ENCODE measurements at places on chromosomes 13 and 19.

GRCh38 chr19:5386841-5387240 is 46.2 kb upstream of the PTPRS start:
- DNase-seq, result no peak

DNA sequence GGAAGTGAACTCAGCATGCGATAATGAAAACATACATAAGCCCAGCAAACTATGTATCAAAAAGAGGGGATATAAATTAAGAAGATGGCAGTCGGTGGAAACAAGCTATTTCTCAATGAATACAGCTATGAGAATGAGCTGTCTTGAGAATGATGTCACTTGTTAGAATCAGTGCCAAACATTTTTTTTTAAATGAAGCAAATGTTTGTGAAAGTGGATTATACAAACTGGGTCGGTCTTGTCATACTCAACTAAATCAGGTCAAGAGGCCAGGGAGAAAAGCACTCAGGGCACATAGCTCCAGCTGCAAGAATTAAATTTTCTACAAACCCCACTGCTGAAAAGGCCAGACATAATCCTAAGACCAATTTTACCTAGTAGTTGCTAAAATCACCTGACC is 1048.4 kb downstream of the SLITRK1 start:
- DNase-seq, result no peak

DNA sequence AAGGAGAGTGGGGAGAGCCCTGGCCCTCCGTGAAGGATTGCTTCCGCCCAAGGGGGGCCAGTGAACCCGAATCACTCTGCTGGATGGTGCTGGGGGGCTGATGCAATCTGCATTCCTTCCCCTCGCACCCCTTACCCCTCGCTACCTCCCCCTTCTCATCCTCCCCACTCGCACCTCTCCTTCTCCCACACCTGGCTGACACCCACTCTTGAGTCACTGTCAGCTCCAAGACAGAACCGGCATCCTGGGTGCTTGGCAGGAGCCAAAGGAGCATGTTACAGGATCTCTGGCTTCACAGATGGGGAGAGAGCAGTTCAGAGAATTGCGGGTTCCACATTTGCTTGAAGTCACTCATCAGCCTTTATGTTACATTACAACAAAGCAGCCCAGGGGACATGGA is 125.9 kb upstream of the GJB6 start:
- no peak for DNase-seq

GRCh38 chr19:9917321-9917720 is 19.0 kb downstream of the OLFM2 start:
- DNase-seq, result no peak

- DNase-seq, result no peak
These were observed 618.8 kb downstream of the FGF9 start for GRCh38 chr13:22289711-22290110.

GRCh38 chr13:34002141-34002540 is 184.2 kb downstream of the RFC3 start:
- no peak for DNase-seq

- DNase-seq, result no peak
These were observed 2.7 kb downstream of the SMAD9 start for GRCh38 chr13:36917311-36917710.

GRCh38 chr19:7561325-7561724 is 25.8 kb downstream of the PNPLA6 start:
- no peak for DNase-seq

DNA sequence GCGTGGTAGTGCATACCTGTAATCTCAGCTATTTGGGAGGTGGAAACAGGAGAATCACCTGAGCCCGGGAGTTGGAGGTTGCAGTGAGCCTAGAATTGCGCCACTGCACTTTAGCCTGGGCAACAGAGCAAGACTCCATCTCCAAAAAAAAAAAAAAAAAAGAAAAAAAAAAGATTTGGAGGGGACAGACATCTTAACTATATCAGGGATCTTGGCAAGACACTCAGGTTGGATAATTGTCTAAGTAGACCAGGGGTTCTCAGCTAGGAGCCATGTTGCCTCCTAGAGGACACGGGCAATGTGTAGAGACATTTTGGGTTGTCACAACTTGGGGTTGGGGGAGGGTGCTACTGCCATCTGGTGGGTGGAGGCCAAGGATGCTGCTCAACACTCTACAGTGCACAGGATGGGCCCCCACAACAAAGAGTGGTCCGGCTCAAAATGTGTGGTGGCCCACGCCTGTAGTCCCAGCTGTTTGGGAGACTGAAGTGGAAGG is 1.9 kb upstream of the ZNF580 start:
- DNase-seq, result no peak

GRCh38 chr19:28449803-28450202 is 763.1 kb downstream of the UQCRFS1 start:
- no peak for DNase-seq

DNA sequence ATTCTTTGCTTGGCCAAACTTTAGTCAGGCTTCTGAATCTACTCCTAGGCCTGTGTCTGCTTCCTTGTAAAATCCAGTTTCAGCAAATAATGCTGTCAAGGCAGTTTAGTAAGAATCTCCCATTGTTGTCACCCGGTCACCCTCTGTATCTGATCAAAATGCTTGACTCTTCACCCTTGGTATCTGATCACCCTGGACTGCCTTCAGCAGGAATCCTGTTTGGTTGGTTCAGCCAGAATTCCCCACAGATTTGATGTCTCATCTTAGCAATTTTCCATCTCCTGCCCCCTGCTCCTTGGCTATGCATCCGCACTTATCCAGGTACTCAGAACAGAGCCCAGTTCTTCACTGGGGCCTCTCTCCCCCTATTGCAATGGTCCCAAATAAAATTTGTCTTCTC is 172.4 kb upstream of the UBL3 start:
- DNase-seq, result no peak

GRCh38 chr13:42574435-42575311 is 721 bp downstream of the TNFSF11 start:
- DNase-seq, result no peak

GRCh38 chr19:4553775-4554174 is 5.7 kb downstream of the SEMA6B start:
- no peak for DNase-seq

DNA sequence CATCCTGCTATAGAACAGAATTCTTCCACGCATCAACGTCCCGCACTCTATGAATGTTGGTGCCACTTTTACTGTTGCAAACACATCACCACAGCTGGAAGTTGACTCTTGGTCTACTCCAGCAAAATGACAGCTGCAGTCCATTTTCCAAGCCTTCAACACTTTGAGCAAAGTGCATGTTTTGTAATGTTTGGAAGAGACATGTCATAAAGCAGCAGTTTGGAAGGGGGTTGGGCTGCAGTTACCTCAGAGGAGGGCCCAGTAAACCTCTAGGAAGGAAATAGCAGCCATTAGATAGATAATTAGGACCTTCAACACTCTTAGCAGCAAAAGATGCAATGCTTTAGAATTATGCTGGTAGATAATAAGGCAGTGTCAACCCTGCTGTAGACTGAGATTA is 323.6 kb downstream of the TDRD3 start:
- DNase-seq, result no peak

GRCh38 chr13:40185414-40185813 is 481.0 kb downstream of the FOXO1 start:
- DNase-seq, result no peak

GRCh38 chr19:31511098-31511497 is 161.9 kb upstream of the TSHZ3 start:
- DNase-seq, result no peak

DNA sequence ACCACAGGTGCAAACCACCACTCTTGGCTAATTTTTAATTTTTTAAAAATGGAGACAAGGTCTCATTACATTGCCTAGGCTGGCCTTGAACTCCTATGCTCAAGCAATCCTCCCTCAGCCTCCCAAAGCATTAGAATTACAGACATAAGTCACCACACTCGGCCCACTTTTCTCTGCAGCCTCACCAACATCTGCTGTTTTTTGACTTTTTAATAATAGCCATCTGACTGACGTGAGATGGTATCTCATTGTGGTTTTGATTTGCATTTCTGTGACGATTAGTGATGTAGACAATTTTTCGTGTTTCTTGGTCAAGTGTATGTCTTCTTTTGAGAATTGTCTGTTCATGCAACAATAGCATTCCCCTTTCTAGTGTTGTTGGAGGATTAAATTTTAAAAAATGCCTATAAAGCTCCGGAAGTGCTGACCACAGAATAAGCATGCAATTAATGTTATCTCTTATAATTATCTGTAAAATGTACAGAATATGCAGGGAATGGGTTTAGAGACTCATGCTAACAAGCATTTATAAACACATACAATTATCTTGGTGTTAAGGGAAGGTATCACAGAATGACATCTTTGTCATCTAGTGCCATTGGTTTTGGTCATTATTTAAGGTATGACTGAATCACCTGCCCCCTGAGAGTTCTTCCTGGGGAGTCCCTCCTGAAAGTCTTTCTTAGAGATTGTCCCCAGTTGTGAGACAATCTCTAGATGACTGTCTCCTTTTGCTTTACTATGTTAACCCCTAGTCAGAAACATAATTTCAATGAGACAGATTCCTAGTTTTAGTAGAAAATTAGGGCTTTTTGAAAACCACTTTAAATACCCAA is 118.5 kb upstream of the SERTM1 start:
- no peak for DNase-seq

GRCh38 chr19:44689290-44690130 is 9.4 kb upstream of the CEACAM16 start:
- peak; percentile 23 for DNase-seq

DNA sequence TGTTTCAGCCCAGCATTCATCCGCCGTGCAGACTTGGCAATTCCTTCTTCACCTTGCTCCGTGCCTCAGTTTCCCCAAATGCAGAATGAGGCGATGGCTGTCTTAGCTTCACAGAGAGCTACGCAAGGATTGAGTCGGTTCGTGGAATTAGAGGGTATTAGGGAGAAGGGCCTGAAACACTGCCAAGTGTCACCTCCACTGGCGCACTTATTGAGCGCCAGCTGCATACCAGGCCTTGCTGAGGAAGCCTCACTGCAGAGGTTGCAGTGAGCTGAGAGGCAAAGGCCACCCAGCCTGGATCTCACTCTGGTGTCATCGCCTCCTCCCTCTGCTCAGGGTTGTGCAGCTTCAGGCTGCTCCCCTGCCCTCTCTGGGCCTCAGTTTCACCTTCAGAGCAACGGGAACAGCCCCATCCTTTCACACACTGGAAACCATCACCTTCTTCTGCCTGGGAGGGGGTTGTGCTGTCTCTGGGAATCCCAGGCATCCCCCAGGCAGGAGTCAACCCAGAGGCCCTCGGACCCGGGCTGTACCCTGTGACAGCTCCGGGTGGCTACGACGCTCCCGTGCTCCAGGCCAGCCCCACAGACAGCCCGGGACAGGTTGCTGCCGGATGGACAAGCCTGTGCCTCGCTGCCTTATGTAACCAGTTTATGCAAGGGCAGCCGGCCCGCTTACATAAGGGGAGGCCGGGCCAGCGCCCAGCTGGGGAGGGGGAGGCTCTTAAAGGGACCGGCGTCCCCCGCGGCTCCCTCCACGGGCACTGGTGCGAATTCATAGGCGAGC is 31.9 kb downstream of the NFIC start:
- no peak for DNase-seq

GRCh38 chr19:1618157-1619093 is 13.2 kb upstream of the UQCR11 start:
- DNase-seq, result peak; percentile 13

DNA sequence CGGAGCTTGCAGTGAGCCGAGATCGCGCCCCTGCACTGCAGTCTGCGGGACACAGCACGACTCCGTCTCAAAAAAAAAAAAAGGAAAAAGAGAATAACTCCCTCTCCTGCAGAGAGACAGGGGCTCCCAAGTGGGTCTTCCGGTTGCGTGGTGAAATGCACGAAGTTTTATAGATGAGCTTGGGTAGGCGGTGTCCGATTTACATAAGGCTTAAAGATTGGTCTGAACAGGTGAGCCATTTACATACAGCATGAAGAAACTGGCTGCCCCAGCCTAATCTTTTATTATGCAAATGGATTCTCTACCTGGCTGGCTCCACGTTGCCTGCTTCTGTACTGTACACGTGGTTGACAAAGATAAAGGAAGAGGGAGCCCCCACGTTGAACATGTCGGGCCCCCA is 19.5 kb downstream of the ADGRE2 start:
- DNase-seq, result no peak

- DNase-seq, result no peak
These were observed 21.4 kb downstream of the ESD start for GRCh38 chr13:46775385-46776107.

GRCh38 chr19:20926796-20927195 is 3.7 kb downstream of the ZNF85 start:
- DNase-seq, result no peak

- DNase-seq, result no peak
These were observed at the start of gene GAMT for GRCh38 chr19:1401138-1401888. Gene GAMT (minus strand): TSS chr19:1401542. CDS start chr19:1401476, 66 bp downstream.
